Stimulated activated CD8-positive, alpha-beta memory T cell treated with anti-CD3 and anti-CD28 coated beads, Interleukin-7, amount 100 ng/mL, for 1 hour (primary cell): ENCODE measurements at places on chromosomes 1 and 21.

DNA sequence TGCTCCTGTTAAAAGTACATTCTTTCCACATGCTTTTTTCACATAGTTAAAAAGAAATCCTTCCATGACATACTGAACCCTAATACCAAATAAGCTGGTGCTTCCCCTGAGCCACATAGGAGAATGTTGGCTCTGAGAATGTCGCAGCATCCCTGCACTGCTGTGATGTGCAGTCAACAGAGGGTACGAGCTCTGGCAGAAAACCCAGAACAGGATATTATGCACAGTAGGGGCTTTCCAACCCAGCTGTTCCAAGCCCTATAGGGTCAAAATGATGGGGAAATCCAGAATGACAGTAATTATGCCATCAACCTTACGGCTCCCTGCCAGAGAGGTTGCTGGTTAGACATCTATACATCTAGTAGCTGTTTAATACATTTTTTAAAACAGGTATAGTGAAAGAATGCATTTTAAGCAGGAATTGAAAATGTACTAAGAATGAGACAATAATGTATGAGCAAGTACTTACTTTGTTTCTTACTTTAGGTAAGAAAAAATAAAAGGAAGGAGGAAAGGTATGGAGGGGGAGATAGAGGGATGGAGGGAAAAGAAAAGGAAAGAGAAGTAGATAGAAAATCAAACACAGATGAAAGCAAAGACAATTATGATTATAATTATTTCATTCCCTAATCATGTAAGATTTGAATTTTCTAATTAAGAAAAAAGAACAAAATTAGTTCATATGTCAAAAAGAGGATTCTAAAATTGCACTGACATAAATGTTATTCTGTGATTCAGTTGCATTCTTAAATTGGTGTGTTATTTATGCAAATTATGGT, 126.0 kb downstream of the NR5A2 start:
- DNase-seq = no peak

- no peak for DNase-seq
Observed at GRCh38 chr1:196584696-196585095, 23.5 kb downstream of the KCNT2 start.

DNA sequence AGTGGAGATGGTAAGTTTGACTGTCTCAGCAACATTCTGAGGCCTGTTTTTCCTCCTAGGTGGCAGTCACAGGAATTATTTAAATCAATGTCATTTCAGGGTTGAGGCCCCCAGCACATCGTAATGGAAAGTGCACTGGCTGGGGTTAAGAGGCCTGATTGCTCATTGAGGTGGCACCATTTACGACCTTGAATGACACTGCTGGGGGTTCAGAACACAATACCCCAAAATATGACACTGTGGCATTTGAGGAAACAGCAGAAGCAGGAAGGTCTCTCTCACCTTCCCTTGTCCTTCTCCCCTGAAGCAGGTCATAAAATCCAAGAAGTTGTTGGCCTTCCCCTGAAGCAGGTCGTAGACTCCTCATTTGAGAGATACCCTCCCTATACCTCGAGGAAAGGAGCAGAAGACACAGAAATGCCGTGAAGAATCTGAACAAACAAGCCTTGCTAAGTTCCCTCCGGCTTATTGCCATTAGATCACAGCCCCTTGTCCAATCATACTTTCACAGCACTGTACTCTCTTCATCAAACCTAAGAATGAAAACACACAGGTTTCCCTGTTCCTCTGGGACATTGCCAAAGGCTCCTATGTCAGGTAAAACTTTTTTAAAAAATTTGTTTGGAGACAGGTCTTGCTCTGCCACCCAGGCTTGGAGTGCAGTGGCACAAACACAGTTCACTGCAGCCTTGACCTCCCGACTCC, 71.3 kb downstream of the S1PR1 start:
- no peak for DNase-seq

DNA sequence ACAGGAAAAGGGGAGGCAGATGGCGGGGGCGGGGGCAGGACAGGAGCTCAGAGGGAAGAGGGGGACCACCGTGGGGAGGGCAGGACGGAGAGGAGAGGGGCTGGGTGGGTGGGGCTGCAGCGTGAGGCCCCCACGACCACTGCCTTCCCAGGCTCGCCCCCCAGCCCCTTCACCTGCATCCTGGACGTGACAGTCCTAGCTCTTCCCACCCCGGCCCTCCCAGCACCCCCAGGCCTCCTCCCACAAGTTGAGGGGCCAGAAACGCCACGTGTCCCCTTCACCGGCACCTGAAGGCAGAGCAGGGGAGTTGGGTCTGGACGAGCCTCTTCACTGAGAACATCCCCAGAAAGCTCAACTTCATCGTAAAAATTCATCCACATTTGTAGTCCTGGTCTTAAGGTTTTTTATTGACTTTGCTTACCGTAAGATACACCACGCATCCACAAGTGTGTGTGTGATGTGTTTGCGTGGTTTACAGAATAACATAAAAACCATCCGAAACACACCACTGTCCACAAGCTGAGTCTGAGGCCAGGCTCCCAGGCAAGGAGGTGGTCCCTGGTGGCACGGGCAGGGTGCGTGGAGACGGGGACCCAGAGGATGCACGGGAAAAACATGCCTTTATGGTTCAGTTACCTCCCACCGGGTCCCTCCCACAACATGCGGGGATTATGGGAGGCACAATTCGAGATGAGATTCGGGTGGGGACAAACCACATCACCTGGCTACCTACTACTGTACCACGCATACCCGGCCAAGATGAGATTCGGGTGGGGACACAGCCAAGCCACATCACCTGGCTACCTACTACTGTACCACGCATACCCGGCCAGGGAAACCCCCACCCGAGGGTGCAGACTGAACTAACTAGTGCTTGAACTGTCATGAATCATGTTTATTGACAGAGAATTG, 13.9 kb upstream of the COL18A1 start:
- DNase-seq = no peak

DNA sequence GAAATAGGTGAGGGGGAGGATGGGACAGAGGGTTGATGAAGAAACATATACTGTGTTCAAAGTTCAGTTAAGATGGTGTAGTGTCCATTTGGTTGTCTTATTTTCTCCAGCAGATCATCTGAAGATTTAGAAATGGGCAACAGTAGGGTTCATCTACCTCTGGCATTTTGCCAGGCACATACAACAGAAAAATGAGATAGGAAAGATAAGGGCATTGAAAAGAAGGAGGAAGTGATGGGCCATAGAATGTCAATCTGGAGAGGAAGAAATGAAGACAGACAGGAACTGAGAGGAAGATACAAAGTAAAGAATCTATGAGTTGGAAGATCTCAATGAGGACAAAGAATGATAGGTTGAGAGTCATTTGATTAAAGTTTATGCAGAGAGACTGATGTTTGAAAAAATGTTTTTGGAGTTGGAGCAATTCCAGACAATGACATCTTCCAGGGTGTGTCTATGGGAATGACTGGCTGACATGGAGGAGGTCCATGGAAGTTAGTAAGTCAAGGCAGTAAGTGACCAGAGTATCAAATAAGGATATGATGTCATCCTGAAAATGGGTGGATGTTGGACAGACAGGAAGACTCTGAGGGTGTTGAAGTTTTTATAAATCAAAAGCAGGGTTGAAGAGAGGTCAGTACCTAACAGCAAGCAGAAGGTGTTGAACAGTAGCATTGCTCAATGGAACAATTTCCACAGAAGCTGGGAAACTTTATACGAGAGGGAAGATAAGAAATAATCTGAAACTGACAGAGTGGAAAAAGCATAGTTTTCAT, 18.7 kb upstream of the CD55 start:
- DNase-seq = no peak

- peak; percentile 25 for DNase-seq
Observed at GRCh38 chr1:20485527-20486456, at the start of gene CAMK2N1. Gene CAMK2N1 (minus strand): TSS chr1:20486210. CDS start chr1:20485379, 831 bp downstream.

- no peak for DNase-seq
Observed at GRCh38 chr1:38870996-38871395, 2.2 kb downstream of the MYCBP start.

GRCh38 chr1:219476116-219476515, 136.8 kb downstream of the ZC3H11B start:
- no peak for DNase-seq

GRCh38 chr1:18414321-18414720, 66.4 kb upstream of the KLHDC7A start:
- no peak for DNase-seq

DNA sequence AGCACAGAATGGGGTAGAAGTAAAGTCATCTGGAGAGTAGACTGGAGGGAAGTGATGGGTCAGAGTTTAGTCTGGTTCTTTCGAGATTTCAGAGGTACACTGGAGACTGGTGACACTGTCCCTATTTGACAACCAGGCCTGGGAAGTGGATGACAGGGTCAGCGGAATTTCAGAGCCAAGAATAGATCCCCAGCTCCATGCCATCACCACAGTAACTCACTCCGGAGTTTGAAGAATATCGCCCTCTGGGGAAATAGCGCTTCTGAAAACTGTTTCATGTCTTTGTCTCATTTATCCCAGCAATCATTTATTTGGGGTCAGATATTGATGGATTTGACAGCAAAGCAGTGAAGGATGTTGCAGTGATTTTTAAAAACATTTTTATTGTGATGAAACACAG, 7.6 kb upstream of the NFASC start:
- DNase-seq = no peak

DNA sequence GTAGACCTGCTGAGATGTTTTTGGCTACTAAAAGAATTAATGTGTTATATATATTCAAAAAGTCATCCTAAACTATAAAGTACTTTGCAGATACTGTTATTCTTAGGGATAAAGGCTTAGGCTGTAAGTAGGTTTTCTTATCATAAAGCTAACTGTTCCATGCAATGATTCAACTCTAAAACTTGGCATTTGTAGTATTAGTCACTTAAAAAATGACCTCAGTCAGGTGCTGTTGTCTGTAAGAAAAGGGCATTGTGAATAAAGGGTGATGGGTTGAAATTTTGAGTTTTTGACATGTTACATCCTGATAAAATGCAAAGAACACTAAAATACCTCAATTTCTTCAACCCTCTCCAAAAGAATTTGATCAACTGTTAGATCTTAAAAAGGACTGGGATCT, 32.9 kb downstream of the ADCY10 start:
- no peak for DNase-seq

DNA sequence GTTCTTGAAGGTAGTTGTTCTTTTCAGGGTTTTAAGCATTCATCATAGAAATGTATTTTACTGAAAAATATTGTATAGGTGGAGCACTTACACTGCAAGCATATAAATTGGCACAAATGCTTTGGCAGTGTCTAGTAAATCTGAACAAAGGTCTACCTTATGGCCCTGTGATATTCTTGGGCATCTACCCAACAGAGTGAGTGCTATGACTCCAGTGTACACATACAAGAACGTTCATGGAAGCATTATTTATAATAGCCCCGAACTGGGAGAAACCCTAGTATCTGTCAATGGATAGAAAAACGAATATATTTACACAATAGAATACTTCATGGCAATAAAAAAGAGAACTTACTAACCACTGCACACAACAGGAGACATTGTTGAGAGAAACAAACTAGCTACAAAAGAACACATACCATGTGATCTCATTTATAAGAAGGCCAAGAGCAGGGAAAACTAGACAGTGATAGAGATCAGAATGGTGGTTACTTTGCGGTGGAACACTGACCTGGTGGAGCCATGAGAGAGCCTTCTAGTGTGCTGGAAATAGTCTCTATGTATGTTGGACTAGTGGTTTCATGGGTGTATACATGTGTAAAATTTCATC, 96.0 kb downstream of the MAB21L3 start:
- DNase-seq = no peak

DNA sequence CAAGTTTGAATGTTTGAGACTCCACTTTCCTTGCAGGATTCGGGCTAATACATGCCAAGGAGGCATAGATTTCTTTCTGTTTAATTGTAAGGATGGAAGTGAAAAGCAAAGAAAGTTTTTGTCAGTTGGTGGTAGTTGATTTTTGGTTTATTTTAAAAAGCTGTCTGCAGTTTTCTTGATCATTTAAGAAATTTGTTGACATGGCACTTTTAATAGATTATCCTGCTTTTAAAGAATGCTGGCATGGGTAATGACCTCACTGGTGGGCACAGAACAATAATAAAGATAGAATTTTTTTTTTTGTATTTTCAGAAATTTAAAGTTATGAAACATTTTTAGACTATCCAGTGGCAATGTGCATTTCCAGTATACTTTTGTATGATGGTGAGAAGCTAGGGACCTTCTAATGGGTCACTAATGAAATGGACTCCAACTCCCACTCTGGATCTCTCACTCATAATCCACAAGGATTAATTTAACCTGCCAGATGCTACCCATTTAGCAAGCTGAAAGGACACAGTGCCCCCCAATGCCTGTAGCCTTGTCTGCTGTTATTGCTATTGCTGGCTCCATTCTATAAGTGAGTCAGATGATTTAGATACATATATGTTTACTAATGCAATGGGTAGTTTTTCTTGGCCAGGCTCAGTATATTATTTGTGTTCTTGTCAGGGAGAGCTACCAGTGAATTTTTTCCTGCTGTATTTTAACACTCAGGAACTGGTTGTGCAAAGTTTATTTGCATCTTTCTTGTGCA, 190.2 kb upstream of the SGIP1 start:
- DNase-seq = no peak

DNA sequence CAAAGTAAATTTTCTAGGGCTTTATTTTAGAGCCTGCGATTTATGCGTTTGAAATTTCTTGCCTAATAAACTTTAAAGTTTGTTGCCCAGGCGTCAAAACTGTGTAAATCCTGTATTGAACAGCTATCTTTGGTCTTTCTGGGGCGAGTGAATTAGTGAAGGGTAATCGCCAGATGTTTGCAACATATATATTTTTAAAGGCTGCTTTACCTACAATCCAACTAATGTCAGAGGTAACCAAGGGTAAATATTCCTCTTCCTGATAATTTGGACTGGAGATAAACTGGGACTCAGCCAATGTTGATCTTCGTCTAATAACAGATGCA, 885 bp upstream of the PROX1 start:
- no peak for DNase-seq

DNA sequence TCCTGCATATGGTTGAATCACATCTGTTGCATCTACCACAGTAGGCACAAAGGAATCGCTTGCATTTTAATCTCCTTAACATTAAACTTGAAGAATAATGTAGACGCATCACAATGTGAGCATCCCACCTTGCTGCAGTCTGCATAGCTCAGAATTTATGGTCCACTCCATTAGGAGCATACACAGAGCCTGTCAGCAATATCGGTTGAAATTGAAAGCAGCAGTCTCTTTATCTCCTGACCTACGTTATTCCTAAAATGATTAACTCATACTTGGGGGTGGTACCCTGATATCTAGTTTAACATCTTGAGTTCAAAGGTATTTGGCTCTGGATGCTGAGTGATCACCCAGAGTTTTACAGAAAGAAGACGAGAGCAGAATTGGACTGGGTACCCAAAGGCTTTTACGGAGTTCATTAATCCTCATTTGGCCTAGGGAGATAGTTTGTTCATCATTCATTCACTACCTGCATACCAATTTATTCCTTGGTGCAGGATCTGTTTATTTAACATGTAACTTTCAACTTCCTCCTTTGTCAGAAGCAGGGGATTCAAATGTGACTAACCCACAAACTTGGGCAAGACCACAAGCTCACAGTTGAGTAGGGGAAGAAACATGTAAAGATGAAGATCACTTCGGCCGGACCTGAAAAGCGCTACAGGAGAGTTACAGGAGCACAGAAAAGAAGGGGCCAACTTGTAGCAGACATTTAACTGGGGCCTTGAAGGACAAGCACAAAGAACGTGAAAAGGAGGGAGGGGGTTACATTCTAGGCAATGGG, 187.9 kb downstream of the DAB1 start:
- DNase-seq = no peak

- DNase-seq = no peak
Observed at GRCh38 chr1:87760155-87760554, 431.5 kb downstream of the LMO4 start.
